ENCODE measurements at places on chromosomes 7 and 10.

- no peak for DNase-seq
Observed at GRCh38 chr10:3737864-3738263, 47.1 kb downstream of the KLF6 start.

DNA sequence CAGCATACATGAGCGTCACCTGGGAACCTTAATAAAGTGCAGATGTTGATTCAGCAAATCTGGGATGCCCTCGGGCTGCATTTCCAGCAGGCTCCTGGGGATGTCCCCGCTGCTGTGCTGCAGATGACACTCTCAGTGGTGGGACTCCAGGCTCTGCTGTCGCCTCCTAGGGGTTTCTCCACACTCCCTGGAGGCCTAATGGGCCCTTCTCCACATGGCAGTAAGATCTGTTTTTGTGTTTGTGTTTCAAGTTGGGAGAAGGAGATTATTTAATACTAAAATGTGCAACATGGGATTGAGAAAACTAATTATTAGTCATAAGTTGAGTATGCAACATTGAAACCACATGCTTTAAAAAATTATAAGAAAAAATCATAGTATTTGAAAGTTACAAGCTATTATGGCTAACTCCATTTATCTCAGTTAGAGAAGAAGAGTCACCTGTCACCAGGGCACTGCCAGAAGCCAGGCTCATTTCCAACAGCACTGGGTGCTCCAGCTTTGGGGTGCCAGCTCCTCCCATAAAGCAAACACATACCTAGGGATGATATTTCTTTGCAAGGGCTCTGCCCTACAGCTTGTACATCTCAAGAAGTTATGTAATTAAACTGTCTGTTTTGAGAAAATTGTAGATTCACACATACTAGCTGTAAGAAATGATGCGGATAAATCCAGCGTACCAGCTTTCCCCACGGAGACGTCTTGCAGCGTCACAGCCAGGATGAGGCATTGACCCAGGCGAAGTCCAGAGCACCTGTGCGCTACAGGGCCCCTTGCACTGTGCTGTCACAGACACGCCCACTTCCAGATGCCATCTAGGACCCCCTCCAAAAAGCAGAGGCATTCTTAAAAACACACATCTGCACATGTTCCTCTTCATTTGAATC lies 106.4 kb downstream of the EGFR start:
- no peak for DNase-seq

GRCh38 chr7:48904975-48905374 lies 19.4 kb upstream of the CDC14C start:
- no peak for DNase-seq

- DNase-seq: no peak
Observed at GRCh38 chr7:2490181-2490651, 14.0 kb upstream of the GRIFIN start.

- DNase-seq: no peak
Observed at GRCh38 chr7:113636727-113637421, 281.9 kb downstream of the PPP1R3A start.
